ENCODE measurements at places on chromosomes 1 and 21. TPM values are rescaled to one million over a fixed set of nuclear protein-coding genes. Genes with fewer than 3 reads are reported as not detected.

The APH1A gene
- 99.4 TPM for total RNA-seq

The MAP1LC3C gene
- 16.9 TPM for total RNA-seq

The RNU1-1 gene
- under 0.01 TPM for total RNA-seq

- DNase-seq, result no peak
Observed at GRCh38 chr1:153869486-153869885, 53.3 kb downstream of the GATAD2B start.

All from omental fat pad (tissue), 4 donors.